ENCODE measurements at places on chromosomes 2 and 18.

GRCh38 chr2:186690786-186691185, 3.1 kb upstream of the FAM171B start:
- no peak for DNase-seq

- DNase-seq = no peak
Measured at GRCh38 chr2:99960790-99961189, 181.6 kb downstream of the AFF3 start.

DNA sequence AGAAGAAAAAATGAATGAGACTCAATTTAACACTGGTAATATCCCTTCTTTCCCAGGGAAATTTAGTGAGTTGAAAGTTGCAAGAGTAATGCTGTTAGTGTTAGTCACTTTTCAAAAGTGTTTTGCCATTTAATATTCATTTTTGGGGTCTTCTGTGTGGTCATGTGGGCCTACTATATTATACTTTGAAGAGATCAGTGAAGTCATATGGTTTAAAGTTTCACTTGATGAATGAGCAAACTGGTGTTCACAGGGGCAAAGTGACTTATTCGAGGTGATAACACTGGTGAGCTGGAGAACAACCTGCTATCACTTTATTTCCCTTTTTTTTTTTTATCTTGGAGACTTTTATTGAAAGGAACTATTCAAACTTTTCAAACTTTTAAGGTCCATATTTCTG, 196.0 kb downstream of the PLCL1 start:
- no peak for DNase-seq

- no peak for DNase-seq
Measured at GRCh38 chr2:216539791-216540241, 41.2 kb downstream of the RPL37A start.

DNA sequence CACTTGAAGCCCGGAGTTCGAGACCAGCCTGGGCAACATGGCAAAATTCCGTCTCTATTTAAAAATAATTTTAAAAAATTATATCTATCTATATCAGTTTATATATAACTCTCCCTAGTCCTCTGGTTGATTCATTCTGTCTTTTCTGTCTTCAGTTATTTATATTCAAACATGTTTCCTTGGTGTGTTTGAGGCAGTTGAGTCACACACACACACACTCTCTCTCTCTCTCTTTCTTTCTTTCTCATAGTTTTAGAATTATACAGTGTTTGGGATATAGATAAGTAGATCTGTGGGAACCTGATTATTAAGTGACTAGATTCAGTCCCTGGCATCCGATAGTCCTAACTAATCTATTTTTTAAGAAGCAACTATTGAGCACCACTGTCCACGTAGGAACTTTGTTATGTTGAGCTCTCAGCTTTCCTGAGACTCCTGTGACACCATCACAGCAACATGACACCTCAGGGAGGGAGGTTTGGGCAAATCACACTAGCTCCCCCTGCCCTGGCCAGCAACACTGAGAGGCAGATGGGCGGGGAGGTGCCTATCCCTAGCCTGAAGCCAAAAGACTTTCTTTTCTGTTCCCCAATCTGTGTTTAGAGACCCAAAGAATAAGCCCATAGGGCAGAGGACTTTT, 482.7 kb downstream of the DLGAP1 start:
- DNase-seq = no peak

DNA sequence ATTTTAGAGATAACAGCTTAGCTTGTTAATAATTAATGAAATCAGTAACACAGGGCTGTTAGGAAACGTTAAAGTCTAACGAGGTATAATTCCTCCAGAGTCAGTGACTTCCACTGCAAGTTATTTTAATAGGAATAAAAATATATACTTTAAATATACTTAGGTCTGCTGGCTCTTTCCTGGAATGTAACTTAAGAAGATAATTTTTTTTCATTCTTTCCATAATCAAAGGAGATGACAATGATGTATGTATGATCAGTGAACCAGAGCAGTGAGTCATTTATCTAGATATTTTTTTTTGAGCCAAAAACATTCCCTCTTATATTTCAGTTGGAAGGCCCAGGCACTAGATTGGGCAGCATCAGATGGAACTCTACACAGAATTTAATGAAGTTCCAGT, 104.2 kb upstream of the LYPD1 start:
- DNase-seq = no peak

DNA sequence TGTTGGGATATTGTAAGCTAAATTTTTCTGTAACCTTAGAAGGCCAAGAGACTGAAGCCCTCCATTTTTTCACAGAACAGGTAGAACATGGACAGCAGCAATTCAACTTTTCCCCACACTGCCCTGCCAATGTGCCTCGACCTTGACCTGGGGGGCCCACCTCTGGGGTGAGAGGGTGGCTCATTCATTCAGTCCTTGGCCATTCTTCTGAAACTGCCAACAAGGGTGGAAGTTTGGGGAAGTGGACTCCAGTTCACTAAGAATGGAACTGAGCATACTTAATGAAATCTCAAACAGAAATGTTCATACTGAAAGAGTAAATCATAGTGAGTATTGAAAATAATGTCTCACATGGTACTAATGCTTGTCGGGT, 1.1 kb downstream of the EEF1B2 start:
- DNase-seq = no peak

DNA sequence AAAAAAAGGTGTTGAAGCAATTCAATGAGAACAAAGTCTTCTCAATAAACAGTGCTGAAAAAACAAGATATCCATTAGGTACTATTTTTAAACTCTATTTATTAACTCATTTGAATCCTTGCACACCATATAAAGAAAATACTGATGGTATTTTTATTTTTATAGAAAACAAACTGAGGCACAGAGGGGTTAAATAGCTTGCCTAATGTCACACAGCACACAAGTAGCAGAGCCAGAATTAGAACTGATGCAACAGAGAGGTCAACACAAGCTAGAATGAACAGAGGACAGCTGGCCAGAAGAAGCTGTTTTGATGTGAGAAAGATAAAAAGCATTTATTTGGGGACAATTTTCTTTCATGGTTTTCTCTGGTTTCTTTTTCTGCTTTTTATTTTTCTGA, 99.4 kb upstream of the RGPD4 start:
- no peak for DNase-seq
